Lower leg skin (tissue), 4 donors: ENCODE measurements at places on chromosomes 11 and 22.

DNA sequence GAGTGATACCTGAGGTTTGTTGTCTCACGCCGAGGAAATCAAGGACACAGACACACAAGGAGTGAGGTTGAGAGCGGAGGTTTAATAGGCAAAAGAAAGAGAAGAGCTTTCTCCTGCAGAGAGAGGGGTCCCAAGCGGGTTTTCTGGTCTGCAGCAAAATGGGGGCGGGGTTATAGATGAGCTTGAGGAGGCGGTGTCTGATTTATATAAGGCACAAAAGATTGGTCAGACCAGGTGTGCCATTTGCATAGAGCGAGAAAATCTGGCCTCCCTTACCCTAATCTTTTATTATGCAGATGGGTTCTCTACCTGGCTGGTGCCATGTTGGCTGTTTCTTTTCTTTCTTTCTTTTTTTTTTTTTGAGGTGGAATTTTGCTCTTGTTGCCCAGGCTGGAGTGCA lies 11.8 kb downstream of the C11orf96 start:
- no peak for DNase-seq

- DNase-seq, result no peak
Observed at GRCh38 chr11:47534704-47535251, 18.2 kb downstream of the CELF1 start.

- DNase-seq, result no peak
Observed at GRCh38 chr11:115181538-115181937, 322.7 kb downstream of the CADM1 start.

DNA sequence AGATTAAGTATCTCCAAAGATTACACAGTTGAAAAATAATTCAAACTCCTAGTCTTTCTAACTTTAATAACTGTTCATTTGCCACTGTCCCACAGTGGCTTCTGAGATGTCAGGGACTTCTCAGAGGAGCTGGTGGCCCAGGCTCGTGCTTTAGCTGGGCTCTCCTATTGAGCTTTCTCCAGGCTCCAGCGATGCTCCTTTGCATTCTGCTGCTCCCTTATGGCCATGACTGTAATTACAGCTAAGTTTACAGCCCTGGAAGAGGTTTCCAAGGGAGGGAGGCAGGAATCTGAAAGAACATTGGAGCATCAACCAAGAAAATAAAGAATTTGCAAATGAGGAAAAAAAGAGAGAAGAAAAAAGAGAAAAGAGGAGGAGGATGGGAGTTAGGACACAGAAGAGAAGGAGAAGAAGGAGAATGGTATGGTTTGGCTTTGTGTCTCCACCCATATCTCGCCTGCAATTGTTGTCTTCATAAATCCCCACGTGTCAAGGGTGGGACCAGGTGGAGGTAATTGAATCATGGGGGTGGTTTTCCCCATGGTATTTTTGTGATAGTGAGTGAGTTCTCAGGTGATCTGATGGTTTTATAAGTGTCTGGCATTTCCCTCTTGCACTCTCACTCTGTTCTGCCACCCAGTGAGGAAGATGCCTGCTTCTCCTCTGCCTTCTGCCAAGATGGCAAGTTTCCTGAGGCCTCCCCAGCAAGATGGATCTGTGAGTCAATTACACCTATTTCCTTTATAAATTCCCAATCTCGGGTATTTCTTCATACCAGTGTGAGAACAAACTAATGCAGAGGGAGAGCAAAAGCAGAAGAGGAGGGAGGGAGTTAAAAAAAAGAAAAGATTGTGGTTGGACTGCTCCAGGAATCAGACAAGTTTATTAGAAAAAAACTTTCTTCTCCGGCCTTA lies 857.0 kb downstream of the KCNA4 start:
- DNase-seq, result no peak

GRCh38 chr22:50603511-50604255 lies 3.1 kb downstream of the MAPK8IP2 start:
- no peak for DNase-seq

GRCh38 chr11:64490562-64491216 lies 100.3 kb upstream of the SLC22A12 start:
- no peak for DNase-seq

DNA sequence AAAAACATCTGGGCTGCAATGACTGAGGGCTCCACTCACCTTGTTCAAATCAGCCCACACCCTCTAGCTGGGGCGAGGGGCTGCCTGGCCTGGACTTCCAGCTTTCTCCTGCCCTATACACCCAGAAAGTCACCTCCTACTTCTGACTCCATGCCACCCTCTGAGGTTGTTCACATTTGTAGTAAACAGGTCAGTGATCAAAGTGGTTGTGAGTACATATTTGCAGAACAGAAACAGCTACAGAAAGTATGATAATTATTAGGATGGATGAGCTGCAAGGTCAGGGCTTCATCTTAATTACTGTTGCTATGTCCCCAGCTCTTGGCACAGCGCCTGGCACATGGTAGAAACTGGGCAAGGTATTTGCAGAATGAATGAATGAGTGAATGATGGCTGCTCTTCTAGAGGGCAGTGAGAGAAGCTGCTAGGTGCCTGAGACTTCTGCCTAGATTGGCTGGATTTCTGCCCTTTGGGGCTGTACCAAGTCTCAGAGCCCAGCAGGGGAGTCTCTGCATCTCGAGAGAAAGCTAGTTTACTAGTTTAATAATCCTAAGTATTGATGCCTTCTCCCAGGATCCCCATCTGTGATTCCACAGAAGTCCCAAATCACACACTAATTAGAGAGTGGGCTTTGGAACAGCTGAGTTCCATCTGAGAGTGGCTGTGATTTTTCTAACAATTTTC lies 36.0 kb downstream of the SYT13 start:
- no peak for DNase-seq

- no peak for DNase-seq
Observed at GRCh38 chr11:92569726-92570125, 345.1 kb downstream of the FAT3 start.

GRCh38 chr11:105229257-105229656 lies 89.7 kb upstream of the CARD18 start:
- no peak for DNase-seq

DNA sequence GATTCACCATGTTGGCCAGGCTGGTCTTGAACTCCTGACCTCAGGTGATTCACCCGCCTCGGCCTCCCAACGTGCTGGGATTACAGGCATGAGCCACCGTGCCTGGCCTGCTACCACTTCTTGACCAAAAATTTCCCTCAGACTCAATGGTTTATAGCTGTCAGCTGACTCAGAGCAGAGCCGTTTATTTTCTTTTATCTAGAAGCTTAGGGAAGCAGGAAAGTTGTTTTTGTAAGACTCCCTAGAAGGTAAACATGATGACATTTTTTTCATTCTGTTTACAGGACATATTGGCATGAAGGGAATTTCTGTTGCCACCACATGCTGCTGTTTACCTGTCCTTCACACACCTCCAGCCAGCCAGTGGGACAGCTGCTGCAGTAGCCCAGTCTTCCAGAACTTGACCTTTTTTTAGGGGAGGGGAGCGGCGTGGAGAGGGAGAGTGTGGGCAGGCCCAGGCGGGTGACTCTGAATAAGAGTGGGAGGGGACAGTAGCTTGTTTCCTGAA lies 56.1 kb upstream of the PTPRJ start:
- DNase-seq, result no peak

GRCh38 chr11:28483072-28483867 lies 375.1 kb downstream of the METTL15 start:
- DNase-seq, result no peak

DNA sequence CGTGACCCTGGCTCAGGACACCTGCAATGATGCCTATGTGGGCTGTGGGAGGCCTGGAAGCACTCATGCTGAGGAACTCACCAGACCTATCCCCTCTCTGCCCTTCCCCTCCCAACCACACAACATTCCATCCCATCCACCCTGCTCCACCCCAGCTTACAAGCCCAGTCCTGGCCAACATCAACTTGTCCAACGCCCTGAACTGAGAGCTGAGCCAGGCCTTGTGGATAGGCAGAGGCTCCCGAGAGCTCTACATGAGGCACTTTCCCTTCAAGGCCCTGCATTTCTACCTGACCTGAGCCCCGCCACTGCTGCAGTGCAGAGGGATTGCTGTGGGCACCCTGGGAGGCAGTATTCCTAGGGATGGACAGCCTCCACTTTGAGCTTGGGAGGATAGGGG lies 112.4 kb downstream of the PDE2A start:
- DNase-seq, result no peak

- no peak for DNase-seq
Observed at GRCh38 chr11:45455536-45455935, 169.4 kb upstream of the SYT13 start.

DNA sequence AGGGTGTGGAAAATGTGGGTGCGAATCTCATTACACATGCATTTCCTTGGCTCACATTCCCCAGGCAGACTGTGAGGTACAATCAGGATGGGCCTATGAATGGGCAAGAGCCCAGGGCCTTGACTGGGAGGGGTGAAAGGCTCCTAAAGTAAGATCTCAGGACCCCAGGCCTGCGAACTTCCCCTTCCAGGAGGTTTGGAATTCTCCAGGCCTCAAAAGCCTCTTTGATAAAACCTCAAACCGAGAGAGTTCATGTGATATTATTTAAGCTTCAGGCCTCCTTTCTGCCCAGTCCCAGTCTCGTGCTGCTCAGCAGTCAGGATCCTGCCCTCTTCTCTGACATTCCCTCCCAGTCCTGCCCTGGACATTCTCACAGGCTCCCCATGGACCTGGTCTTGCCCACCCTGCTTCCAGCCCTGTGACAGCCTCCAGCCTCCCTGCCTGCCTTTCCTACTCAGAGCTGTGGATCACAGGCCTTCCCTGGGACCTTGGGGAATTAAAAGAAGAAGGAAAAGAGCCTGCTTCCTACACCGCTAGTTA lies 37.3 kb upstream of the TEAD1 start:
- peak; percentile 60 for DNase-seq

- DNase-seq, result no peak
Observed at GRCh38 chr11:67483831-67484665, 1.2 kb downstream of the AIP start.

DNA sequence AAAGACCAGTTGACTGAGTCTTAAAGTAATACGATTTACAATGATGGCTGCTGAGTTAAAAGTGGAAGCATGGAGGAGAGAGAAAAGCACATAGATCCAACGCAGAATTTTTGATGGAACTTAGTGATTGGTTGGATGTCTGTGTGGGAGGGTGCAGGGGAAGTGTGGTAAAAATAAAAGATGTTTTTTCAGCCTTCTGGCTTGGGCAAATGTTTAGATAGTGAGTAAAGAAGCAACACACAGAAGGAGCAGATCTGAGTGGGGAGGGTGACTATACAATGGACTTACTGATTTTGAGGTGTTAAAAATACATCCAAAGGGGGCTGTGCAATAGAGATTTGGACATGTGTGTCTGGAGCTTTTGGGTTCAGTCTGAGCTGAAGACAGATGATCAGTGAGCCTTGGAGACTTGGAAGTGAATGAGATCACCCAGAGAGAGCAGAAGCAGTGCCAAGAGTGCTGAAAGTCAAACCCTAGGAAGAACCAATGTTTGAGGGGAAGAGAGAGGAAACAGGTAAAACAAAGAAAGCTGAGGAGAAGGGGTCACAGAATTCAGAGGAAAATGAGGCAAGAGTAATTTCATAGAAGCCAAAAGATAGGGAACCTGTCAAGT lies 8.6 kb downstream of the GRIA4 start:
- DNase-seq, result no peak

- no peak for DNase-seq
Observed at GRCh38 chr22:50260801-50261614, 475 bp downstream of the MAPK12 start.

GRCh38 chr22:38316364-38317121 lies 690 bp downstream of the CSNK1E start:
- DNase-seq, result peak; percentile 94

DNA sequence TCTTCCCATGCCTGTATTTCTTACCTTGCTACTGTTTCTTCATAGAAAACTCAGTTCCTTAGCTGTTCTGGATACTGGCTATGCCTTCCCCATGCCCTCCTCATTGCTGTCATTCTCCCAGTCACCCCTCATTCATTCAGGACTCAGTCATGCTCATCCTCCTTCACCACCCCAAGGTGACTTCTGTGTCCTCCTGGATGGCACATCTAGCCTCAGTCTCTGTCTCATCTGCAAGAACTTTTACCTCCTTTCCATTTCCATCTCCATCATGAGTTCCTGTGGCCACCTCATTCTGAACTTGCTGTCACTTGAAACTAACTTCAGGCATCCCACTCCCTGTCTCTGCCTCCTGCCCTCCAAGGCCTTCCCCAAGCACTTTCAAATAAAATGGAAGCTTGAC lies 42.3 kb downstream of the PANX1 start:
- DNase-seq, result no peak

DNA sequence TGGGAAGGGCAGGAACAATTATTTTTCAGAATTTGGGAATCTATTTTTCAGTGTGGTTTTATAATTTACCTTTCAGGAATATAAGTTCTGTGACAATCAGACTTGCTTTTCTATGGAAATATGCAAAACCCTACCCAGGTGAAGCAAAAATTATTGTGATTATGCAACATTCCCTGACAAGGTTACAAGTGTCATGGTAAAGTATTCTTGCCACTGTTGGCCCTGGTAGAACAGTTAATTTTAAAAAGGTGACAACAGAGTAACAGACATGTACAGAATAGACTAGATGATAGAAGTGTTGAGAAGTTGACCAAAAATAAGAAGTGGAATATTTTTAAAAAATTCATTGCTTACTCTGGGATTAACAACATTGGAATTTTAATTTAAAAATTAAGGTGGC lies 29.2 kb downstream of the TRAF6 start:
- DNase-seq, result no peak

DNA sequence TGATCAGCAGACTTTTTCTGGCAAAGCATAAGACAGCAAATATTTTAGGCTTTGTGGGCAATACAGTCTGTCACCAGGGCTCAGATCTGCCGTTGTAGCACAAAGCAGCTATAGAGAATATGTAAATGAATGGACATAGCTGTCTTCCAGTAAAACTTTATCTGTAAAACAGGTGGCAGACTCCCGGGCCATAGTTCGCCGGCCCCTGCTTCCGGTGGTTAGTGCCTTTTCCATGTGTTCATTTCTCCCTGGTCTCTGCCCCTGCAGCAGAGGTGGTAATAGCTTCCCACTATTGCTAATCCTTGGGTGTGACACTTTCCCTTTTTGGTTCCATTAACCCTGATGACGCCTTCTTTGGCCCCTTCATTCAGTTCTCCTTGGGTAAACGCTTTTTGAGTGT lies 93.7 kb upstream of the LDLRAD3 start:
- DNase-seq, result no peak

GRCh38 chr11:92264350-92264749 lies 39.7 kb downstream of the FAT3 start:
- no peak for DNase-seq

DNA sequence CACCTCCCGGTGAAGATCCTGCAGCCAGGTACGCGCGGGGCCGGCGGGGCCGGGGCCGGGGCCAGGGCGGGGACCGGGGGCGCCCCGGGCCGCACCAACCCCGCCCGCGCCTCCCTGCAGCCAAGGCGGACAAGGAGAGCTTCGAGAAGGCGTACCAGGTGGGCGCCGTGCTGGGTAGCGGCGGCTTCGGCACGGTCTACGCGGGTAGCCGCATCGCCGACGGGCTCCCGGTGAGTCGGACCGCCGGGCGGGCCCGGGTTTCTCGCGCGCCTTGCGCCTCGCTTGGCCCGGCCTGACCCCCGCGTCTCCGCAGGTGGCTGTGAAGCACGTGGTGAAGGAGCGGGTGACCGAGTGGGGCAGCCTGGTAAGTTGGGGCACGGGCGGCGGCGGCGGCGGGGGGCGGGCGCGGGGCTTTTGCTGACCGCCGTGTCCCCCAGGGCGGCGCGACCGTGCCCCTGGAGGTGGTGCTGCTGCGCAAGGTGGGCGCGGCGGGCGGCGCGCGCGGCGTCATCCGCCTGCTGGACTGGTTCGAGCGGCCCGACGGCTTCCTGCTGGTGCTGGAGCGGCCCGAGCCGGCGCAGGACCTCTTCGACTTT lies 531 bp downstream of the PIM3 start:
- peak; percentile 90 for DNase-seq

- no peak for DNase-seq
Observed at GRCh38 chr22:43479962-43480361, 68.1 kb downstream of the MPPED1 start.
